ENCODE measurements at places on chromosomes 1 and 21. TPM values are rescaled to one million over a fixed set of nuclear protein-coding genes. Genes with fewer than 3 reads are reported as not detected.
A peak's percentile ranks its signal among the peaks of the same experiment; 100 is the strongest.

Gene TNFRSF18
- 0.24 TPM for polyA plus RNA-seq

Gene MINDY1
- 8.3 TPM for polyA plus RNA-seq

Gene GLRX2
- polyA plus RNA-seq: 25.8 TPM

Gene VANGL2
- polyA plus RNA-seq: 0.08 TPM

Gene CELA3B
- not detected for polyA plus RNA-seq

DNA sequence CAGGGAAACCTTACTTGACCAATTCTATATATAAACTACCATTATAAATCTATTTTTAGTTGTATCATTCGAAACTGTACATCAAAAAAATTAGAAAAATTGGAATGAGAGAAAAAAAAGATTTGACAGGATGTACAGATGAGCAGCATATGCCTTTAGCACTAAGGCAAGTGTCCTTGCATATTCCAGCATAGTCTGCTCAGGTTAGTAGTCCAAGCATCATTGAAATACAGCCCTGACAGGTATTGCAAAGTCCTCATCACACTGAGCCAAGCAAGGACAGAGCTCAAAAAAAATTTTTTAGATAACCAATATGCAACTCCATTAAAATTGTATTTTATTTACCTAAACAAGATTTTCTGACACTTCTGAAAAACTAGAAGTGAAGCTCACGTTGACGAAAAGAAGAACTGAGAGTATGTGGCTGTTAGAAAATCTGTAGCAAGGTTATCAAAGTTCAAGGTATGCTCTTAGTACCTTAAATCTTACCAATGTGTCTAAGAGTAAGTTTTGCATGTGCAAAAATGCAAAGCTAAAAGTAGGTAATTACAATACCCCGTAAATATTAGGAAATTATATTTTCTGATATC is 465.6 kb upstream of the ADGRL4 start:
- no peak for DNase-seq

DNA sequence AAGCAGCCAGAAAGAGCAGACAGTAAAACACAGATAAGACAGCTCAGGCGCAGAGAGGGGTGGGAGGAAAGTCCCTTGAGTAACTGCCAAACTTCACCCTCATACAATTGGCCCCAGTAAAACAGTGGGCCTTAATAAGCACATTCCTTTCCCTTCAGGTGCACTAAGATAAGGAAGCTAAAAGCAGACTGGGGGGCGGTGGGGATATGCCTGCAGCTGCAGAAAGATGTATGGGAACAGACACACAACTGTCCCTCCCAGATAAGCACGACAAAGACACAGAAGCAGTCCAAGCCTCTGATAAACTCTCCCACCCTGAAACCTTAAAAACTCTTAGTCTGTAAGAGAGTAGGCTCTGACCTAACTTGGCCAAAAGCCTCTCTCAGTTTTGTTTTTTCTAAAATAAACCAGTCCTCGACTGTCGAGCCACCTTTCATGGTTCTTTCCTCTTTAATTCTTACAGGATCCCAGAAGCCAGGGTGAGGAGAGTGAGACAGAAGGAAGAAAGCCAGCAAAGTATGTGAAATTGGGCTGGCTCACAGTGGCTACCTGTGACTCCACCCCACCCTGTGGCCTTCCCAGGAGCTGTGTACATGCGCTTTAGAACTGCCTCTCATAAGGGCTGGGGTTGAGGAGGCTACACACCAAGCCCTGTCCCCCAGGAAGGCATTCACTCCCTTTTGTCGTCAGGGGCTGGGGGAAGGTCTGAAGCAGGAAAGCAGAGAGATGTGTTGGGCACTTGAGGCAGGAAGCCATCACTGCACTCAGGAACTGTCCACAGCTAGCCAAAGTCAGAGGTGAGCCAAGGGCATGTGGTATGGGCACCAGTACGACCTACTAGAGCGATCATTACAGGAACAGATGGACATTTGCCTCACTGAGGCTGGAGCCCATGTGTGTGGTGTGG is 4.6 kb downstream of the PGLYRP4 start:
- DNase-seq: peak; percentile 33

DNA sequence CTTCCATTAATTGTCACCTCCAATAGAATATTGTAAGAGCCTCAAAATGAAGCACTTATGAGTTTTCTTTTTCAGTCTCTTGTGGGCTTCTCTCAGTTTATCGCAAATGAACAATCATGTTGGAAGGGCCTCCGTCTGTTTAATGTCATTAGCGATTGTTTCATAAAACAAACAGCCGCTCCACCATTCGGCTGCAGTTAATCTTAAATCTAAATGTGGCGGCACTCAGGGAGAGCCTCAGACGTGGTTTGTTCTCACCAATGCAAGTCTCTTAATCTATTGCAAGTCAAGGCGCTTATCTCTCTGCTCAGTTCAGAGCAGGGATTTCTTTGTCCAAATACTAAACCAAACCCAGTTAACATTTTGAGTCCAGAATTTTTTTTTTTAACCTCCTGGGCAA is 34.9 kb upstream of the ESRRG start:
- DNase-seq: no peak

DNA sequence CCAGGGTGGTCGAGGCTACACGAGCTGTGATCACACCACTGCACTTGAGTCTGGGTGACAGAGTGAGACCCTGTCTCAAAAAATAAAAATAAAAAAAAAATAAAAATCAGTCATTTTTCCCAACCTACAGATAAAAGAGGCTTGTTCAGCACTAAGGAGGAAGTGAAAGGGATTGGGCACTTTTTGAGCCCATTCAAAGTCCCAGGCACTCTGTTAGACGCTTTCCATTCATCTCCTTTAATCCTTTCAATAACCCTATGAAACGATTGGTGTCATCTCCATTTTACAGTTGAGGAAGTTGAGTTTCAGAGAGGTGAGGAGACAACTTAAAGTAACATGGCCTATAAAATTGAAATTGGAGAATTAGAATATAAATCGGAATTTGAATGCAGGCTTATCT is 10.4 kb upstream of the AGO4 start:
- DNase-seq: no peak

- no peak for DNase-seq
Measured at GRCh38 chr1:184417916-184418315, 31.1 kb downstream of the C1orf21 start.

- DNase-seq: no peak
Measured at GRCh38 chr1:14517841-14518180, 80.7 kb upstream of the KAZN start.

DNA sequence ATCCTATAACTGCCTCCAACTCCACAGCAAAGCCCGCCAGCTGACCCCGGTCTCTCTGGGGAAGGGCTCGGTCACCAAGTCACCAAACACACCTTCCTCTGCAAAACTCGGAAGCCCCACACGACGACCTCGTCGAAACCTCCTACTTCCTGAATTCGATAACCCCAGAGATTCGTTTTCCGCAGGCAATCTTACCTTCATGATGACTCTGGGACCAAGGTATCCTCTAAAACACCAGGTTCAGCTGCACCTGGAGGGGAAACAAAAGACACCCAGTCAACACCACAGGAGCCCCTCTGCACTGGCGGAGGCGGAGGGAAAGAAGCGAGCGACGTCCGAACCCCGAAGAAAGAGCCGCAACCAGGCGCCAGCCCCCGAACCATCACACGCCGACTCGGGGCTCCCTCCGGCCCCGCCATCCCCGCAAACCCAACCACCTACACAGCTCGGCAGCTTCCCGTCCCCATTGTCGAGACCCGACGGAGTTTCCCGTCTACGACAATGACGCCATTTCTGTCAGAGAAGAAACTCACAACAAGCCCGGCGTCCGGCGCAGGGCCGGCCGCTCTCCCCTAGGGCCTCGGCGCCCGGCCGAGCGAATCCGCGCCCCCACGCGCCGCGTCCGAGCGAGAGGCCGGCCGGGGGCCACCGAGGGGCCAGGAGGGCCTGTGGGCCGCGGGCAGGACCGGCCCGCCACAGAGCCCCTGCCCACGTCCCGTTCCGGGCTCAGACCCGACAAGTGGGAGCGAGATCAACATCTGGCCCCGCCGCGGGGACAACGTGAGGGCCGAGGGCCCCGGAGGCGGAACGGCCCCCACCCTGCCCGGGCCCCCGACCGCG is 1.0 kb downstream of the ARID4B start:
- DNase-seq: peak; percentile 59

DNA sequence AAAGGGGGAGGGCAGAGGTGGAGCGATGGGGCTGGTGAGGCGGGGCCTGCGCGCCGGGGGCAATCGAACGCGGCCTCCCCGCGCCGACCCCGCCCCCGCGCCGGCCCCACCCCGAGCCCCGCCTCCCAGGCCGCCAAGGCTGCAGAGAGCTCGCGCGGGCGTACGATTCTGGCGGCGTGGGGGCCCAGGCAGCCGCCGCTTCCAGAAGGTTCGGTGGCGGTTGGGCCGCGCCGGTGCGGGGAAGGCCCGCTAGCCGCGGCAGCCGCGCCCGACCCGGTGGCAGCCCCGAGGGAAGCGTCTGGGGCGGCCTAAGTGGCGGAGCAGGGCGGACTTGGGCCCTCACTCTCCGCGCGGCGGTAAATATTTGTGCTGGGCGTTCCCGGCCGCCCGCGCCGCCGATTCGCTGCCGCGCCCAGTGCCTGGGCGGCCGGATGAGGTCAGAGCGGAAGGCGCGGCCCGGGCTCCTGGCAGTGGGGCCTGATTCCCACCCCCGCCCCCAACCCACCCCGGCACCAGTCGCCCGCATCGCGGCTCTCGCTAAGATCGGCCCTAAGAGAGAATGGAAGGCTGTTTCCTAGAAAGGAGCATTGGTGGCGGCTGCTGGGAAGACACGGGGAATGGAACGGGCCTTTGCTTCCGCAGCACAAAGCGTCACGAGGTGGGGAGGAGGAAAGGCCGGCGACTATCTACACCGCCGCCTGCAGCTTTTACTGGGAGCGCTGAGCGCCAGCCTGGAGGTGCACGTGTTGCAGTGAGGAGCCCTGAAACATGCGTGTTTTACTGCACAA is at the start of gene ACOT7:
Gene ACOT7, minus strand, starts transcription at position 368 of the 788 bp plus-strand sequence. CDS start 368 bp downstream, outside the sequence.
- DNase-seq: peak; percentile 93

DNA sequence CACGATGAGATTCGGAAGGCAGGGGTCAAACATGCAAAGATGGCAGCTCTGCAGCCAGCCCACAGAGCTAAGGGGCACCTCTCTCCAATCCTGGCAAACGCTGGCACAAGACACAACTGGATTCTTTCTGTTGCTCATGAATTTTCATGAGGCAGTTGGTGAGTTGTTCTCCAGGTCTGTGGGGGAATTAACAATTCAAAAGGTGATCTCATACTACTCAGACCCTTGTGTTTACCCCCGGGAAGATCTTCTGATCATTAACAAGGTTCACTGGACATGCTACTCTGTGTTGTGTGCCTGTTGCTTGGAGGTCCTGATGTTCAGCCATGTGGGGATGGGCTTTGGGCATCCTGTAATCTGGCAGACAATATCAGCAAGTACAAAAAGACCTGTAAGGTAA is 128.9 kb downstream of the HHAT start:
- DNase-seq: no peak

DNA sequence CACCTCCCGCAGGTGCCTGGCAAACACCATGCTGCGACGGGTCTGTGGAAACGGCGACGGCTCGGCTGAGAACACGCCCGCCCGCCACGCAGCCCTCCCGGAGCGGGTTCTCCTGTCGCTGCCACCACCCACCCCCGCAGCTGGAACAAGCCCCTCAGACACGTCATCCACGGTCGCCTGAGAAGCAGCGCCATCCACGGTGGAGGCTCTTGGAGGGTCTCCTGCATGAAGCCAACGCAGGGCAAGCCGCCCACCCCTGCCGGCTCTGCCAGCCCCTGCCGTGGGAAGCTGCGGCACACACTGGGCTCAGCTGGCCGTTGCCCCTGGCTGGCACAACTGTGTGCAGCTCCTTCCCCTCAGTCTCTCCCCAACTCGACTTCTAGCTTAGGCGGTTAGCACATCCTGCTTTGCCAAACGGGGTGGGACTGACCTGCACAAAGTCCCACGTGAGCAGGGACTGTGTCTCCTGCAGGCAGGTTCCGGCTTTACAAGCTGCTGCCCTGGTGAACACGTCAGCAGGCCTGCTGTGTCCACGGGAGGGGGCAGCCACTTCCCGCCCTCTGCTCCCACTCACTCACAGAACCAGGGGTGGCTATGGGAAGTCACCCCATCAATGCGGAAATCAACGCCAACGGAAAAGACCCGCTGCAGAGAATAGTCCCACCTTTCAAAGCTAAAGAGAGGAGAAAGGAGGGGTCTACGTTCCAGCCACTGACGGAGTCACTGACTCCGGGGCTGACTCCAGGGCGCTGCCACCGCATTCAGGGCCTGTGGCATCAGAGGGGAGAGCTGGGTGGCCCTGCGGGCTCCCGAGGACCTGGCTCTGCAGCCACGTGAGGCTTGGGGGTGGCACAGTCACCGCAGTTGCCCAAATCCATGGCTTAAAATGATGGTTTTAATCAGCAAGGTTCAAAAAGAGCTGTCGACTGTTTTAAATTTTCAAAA is 10.3 kb downstream of the POFUT2 start:
- DNase-seq: no peak

DNA sequence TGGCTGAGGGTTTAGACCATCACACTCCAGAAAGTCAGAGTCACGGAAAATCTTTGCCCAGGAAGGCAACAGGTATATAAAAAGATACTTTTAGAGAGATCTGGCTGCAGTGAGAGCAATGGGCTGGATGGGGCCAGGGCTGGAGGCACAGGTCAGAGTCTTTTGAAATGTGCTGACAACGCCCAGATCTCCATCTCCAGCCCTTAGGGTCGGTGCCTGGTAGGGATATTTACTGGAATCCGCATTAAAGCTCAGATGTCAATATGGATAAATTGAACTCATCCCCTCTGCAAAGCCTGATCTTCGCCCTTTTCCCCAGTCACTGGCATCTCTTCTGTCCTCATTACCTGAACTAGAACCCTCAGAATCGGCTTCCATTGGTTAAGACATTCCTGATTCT is 82.2 kb downstream of the BCAR3 start:
- no peak for DNase-seq

DNA sequence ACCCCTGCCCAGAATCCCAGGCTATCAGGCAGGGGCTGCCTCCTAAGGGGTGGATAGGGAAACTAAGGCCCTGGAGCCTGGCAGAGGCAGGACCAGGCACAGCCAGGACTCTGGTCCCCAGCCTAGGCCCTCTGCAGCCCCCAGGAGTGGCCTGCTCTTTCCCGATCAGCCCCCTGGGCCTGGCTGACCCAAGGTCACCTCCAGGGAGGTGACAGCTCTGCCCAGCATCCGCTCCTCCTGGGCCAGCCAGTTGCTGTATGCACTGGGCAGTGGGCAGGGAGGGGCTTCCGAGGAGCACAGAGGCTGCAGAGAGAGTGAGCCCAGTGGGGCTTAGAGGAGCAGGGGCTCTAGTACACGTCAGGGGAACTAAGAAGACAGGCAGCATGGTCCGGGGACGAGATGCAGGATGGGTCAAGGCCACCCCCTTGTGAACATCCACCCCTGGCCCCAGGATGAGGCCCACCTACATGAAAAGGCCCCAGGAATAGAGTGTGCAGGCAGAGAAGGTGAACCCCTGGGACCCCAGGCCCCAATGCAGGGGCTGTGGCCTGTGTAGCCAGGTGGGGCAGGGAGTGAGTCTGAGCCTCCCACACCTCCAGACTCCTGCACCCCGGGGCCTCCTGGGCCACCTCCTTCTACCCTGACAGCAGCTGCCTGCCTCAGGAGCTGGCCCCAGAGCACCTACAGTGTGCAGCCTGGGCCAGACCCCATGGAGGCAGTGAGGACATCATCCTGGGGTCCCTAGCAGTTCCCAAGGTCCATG is 32.8 kb downstream of the WNT9A start:
- no peak for DNase-seq
